ENCODE measurements at places on chromosomes 3 and 15.

DNA sequence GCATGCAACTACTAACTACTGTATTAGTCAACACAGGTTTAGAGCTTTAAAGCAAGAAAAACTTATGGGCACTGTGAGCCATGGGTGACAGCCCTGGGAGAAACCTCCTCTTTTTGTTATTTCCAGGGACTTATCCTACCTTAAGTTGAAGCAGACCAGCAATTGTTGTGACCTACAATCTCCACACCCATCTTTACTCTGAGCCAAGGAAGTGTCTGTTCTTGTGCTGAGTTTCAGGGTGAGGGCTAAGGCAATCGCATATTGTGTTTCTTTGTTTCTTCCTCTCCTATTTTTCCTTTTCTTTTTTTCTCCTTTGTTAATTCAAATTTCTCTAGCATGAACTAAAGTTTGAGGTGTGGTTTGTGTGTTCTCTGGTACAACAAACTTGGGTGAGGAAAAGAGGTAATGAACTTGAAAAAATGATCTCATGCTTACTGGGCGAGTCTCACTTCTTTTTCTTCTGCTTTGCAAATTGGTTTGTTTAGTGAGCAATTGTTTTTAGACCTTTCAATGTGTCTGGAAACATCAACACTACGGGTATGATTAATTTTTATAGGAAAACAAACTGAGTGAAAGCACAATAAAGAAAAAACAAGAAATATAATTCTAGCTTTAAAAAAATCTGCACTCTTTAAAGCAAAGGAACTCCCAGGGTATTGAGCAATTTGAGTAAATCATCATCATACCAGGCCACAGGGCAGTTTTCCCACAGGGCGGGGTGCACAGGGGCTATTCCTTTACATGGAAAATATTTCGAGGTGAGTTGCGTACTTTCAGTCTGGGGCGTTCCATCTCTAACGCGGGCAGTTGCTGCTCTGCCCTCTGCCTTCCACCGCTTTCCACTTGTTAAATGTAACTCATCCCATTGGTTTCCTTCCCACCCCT, 2.7 kb downstream of the UPK1B start:
- DNase-seq = no peak

- DNase-seq = no peak
Observed at GRCh38 chr3:44337248-44337785, 1.2 kb upstream of the TCAIM start.

DNA sequence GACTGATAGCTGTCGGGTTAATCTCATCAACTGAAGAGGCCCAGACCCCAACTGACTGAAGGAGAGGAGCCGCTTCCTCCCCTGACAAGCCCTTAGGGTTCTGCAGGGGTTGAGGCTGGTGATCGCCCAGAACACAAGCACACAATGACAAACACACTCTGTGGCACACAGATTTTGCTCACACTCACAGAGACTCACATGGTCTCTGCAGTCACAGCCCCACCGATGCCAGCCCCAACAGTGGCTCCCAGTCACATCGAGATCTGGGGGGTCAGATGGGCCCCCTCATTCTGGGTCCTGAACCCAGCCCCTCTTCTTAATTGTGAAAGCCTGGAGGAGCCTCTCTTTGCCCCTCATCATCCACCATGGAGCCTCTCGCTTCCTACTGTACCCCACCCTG, 16.7 kb downstream of the PTH1R start:
- peak; percentile 30 for DNase-seq

- no peak for DNase-seq
Observed at GRCh38 chr15:85356276-85356675, 24.1 kb upstream of the AKAP13 start.

DNA sequence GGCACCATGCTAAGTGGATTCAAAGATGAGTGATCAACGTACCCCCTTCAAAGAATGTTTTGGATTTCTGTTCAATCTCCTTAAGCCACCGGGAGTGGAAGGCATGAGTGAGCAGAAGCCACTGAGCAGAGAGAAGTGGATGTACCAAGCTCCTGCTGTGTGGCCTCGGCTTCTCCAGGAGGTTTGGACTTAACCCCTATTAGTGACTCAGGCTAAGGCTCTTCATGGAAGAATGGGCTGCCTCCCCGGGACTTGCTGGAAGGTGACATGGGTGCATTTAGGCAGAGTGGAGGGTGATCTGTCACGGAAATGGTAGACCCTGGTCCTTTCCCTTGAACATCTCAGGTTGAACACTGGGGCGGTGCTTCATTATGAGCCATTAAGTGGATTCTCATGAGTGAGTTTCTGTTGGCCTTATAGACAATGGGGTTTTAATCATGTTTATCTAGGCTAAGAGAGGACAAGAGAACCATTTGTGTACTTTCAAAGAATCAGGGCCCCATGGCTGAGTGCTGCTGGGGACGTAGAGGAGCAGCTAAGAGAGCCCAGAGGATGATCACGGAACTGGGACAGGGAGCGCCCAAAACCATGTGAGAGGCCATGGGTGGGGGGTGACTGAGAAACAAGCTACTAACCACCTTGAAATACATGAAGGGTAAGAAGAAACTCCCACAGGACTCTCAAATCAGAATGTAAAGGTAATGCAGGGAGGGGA, 62.2 kb downstream of the HES1 start:
- DNase-seq = no peak

GRCh38 chr3:129413687-129414506, 14.5 kb downstream of the EFCAB12 start:
- DNase-seq = no peak

GRCh38 chr3:122023335-122023910, 1.4 kb upstream of the ILDR1 start:
- no peak for DNase-seq

DNA sequence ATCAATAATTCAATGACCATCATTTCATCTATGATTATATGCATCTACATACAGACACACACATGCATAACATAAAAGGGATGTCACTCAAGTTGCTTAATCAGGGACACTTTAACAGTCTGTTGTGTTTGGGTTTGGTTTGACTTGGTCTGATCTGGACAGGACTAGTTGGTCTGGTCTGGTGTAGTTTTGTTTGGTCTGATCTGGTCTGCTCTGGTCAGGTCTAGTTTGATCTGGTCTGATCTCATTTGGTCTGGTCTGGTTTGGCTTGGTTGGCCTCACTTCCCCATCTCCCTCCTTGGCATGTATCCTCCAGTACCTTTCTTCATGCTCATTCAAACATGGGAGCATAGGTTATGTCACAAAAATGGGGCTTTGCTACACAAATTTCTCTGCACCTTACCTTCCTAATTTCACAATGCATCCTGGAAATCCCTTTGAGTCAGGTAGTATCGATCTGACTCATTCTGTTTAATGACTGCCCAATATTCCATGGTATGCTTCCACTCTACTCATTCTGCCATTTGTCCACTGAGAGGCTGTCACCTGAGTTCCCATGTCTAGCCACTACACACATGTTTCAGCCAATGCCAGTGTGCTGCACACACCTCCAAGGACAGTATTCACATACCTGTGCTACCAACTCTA, 73.0 kb upstream of the TPM1 start:
- no peak for DNase-seq

GRCh38 chr3:195425849-195426248, 17.0 kb downstream of the ACAP2 start:
- no peak for DNase-seq

GRCh38 chr3:132544130-132544529, 52.9 kb upstream of the ACKR4 start:
- no peak for DNase-seq

DNA sequence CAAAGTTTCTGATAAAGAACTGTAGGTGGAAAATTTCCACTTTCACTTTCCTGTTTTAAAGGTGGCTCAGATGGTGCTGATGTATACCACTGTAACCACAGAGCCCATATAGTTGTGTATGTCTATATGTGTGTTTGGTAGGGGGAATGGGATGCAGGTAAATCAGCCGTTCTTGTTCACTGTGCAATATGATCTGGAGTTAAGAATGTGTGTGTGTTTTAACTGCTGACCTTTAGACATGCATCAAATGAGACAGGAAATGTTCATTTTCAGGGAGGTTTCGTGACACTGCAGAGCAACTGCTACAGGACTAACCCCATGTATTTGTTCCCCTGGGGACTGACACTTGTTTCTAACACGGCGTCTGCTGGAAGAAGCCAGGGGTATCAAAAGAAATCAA, 180.5 kb downstream of the TAFA4 start:
- no peak for DNase-seq

- no peak for DNase-seq
Observed at GRCh38 chr15:33971811-33972210, 3.5 kb downstream of the CHRM5 start.

GRCh38 chr3:28399206-28399605, 50.6 kb upstream of the AZI2 start:
- DNase-seq = no peak

GRCh38 chr3:179149406-179149867, 1.3 kb downstream of the PIK3CA start:
- no peak for DNase-seq

GRCh38 chr15:94258246-94258645, 26.9 kb downstream of the MCTP2 start:
- no peak for DNase-seq

- DNase-seq = no peak
Observed at GRCh38 chr15:66893294-66893693, 172.1 kb upstream of the SMAD3 start.

DNA sequence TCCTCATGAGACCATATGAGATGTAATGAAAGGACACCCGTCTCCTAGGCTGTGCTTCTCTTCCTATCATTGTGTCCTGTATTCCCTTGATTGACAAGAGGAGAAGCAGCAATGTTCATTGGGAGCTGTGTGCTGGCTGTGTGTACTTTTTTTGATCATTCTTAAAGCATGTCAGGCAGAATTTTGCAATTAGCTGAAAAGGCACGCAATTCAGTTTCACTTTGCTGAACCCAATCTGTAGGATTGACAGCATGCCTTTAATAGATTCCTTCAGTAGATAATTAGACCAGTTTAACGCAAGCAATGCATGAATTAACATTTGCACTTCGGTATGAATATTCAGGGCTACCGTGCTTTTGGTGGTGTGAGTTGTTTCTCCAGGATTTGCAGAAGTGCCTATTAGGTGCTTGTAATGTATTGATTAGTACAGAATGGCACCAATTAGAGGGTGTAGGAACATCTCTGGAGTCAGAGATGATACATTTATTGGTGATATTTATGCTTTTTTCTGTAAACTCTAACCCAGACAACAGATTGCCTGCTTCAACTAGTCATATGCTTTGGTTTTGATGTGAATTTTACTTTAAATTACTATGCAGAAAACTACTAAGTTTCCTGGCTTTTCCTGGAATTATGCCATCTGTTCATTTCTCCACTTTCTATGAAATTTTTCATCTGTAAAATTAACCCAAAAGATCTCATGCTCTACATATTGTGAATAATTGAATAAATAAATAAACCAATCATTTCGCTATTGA, 114.3 kb downstream of the NSUN3 start:
- no peak for DNase-seq

DNA sequence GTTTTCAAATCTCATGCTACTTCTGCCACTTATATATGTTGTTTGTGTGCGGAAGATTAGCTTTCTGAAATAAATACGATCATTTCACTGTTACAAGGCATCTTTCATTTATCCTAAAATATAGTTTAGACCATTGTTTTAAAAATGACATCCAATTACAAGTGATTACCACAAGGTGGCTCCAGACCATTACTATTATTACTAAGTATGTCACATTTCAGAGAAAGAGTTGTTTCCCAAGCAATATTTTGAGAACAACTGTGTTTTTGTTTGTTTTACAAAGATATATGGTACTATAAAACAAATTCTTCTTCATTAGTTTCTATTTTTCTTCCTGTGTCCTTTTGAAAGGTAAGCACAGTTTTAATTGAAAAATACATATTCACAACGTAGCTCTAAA, 136.0 kb upstream of the RAP2B start:
- DNase-seq = no peak

GRCh38 chr15:20106026-20106425, 435.6 kb downstream of the GOLGA6L6 start:
- peak; percentile 14 for DNase-seq

GRCh38 chr3:64209866-64210621, 15.2 kb downstream of the PRICKLE2 start:
- DNase-seq = peak; percentile 88

DNA sequence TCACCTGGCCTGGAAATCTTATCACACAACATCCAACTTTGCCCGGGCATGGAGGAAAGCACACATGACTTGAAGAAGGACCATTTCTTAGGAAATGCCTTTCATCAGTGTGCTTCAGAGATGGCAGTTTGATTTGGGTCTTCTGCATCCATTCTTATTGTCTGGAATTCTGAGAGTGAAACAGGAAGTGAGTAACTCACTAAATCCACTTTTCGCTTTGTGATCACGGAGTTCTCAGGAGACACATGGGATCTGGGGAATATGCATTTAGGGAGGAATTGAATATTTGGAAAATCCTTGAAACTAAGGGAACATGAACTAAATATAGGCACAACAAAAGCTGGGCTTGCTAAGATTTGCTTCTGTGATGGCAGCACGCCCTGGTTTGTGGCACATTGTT, 212.5 kb upstream of the FEZF2 start:
- no peak for DNase-seq

DNA sequence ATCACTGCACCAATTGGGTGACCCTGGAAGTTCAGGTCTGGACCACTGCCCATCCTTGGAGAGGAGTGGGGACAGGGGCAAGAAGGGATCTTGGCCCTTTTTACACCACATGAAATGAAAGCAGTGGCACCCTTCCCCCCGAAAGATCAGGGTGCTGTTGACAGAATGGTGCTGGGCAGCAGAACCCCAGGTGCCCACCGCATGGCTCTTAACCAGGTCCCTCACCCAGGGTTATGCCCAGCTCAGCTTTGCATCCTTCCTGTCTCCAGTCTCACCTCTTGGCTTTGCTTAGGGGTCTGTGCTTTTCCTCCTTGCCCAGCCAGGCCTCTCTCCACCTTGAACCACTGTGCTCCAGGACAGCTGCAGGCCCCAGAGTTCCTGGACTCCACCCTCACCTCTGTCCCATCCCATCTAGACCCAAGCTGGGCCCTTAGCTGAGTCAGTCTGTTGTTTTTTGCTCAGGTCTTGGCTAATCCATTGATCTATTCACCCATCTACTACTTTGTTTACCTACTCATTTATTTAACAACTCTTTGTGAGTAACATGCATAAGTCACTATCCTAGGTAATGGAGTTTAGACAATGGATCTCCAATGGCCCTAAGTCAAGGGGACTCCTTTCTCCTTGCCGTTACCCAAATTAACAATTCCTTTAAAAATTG, 77.1 kb upstream of the PRR23E start:
- no peak for DNase-seq

GRCh38 chr3:13637311-13637891, 88.5 kb downstream of the FBLN2 start:
- DNase-seq = peak; percentile 69

GRCh38 chr15:98263787-98264186, 303.3 kb downstream of the ARRDC4 start:
- no peak for DNase-seq

GRCh38 chr3:123100193-123100776, 33.5 kb downstream of the PDIA5 start:
- no peak for DNase-seq

- peak; percentile 72 for DNase-seq
Observed at GRCh38 chr3:158659454-158660237, 12.8 kb downstream of the LXN start.

- peak; percentile 70 for DNase-seq
Observed at GRCh38 chr15:80615783-80616391, 79.2 kb upstream of the ABHD17C start.

- no peak for DNase-seq
Observed at GRCh38 chr15:50190723-50191122, 8.7 kb downstream of the SLC27A2 start.
